Muscle of arm (tissue), 14 donors: ENCODE measurements at places on chromosomes 6 and 20. TPM values are rescaled to one million over a fixed set of nuclear protein-coding genes. Genes with fewer than 3 reads are reported as not detected.

- peak; percentile 38 for DNase-seq
These were observed 229.4 kb downstream of the ALDH8A1 start for GRCh38 chr6:134720353-134721059.

DNA sequence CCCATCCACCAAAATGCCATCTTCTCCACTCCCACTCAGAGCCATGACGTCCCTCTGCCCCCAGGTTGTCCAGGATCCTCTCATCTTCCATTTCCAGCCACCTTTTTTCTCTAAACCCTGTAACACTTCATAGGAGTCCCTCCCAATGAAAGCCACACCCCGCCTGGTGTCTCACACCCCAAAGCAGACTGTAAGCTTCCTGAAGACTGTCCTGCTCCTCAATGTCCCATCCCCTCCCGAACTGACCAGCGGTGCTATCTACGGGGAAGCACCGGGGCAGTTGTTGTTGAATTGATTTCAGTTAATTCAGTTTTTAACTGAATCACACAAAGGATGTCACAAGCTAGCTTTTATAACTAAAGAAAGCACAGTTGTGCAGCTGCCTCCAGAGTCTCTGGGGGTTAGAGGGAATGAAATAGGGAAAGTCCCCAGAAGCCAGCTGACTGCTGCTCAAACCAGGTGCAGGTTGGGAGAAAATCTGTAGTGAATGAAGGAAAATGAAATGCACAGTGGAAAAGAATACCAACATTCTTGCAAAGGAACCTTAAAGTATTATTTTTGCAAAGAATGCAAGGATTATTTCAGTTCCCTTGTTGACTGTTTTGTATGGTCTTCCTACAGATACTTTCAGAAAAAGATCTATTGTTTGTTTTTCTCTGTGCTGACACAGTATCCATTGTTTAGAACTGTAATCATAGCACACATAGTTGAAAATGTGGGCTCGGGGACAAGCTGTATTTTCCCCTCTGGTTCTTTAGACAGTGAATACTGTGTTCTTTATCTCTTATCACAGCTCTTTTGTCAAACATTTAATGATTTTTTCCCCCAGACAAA is 222.6 kb upstream of the QKI start:
- peak; percentile 69 for DNase-seq

- DNase-seq: no peak
These were observed 36.5 kb upstream of the CST7 start for GRCh38 chr20:24912397-24913075.

- no peak for DNase-seq
These were observed 44.8 kb downstream of the ATRN start for GRCh38 chr20:3515379-3516170.

GRCh38 chr6:90425161-90425641 is 128.6 kb upstream of the BACH2 start:
- no peak for DNase-seq

GRCh38 chr20:40393197-40394079 is 295.6 kb downstream of the MAFB start:
- DNase-seq: no peak

DNA sequence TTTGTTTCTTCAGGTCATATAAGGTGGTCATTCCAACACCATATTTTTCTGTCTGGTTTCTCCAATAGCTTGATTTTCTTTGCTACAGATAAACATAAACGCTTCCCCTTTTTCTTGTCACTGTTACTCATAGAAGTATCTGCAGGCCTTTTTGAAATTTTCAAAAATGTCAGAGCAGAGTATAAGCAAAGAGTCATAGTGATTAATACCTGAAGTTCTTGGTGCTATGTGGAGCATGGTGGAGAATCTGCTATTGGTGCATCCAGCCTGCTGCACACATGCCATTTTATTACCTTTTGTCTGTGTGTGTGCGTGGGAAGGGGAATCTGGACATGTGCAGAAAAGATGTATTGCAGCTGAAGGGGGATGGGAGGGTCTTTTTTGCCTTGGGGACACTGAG is 19.7 kb downstream of the STX11 start:
- DNase-seq: no peak

PHACTR3 gene
- polyA plus RNA-seq: 22.4 TPM

HSP90AB1 gene
- 919 TPM for polyA plus RNA-seq

CDH4 gene
- 0.97 TPM for polyA plus RNA-seq

DNA sequence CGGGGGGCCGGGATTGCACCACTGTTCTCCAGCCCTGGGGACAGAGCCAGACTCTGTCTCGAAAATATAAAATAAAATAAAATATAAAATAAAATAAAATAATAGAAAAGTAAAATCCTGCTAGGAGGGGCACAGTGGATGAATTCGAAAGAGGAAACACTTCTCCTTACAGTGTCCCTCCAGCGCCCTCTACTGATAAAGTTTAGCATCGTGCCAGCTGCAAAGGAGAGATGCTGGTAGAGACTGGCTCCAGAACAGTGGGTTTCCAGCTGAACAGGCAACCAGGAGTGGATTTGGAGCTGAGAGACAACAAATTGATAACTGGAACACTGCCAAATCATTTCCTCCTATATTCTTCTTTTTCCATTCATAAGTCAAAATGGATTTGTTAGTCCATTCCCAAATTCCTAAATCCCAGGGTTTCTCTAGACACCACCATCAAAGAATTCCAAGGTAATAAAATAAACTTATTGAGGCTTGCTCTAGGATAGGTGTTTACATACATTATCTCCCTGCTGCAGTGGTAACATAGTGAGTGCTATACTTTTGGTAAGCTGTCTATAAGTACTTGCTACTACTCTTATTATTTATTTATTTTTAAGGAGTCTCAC is 31.7 kb upstream of the TBPL1 start:
- DNase-seq: peak; percentile 75

DNA sequence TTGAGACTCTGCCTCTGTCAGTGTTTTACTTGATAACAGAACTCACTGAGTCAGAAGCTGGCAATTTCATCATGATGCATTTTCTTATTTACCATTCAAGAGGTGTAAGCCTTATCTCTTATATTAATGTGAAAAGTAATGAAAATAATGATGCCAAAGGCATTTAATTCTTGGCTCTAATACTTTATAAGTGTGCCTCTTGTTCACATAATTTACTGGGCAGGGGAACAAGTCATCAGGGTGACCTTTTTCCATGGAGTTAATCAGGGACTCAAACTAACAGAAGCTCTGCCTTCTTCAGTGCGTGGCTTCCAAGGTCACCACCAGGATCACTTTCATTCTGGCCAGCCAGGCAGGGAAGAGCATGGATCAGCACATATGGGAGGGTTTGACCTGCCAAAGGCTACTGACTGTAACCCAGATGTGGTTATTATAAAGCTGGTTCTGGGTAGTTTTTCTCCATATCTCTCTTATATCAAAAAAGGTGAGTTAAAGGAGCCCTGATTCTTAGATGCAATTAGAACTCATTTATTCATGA is 5.2 kb upstream of the PLCB1 start:
- DNase-seq: no peak

GJA1 gene
- 67.2 TPM for polyA plus RNA-seq

GRCh38 chr6:148217921-148218320 is 124.7 kb upstream of the SASH1 start:
- DNase-seq: no peak

JPH2 gene
- polyA plus RNA-seq: 87.6 TPM

GRCh38 chr20:55258559-55258958 is 746.8 kb downstream of the CBLN4 start:
- no peak for DNase-seq

GRCh38 chr6:29507319-29507718 is 19.6 kb upstream of the MAS1L start:
- no peak for DNase-seq

DNA sequence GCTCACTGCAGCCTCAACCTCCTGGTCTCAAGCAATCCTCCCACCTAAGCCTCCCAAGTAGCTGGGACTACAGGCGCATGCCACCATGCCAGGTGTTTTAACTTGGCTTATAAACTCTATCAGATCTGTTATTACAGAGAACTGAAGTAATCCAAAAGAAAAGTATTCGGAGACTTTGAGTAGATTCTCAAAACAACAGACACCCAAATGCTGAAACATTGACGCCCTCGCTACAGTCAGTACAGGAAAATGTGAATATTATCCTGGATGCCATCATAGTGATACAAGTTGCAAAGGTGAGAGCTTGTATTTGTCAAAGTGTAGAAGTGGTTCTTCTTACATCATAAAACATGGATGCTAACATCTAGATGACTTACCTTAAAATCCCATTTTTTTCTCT is 108.7 kb upstream of the EDN1 start:
- DNase-seq: no peak

PKIG gene
- 51.9 TPM for polyA plus RNA-seq

CCM2L gene
- 5.4 TPM for polyA plus RNA-seq

GRCh38 chr6:46749731-46750130 is 3.0 kb downstream of the ANKRD66 start:
- DNase-seq: no peak

DNA sequence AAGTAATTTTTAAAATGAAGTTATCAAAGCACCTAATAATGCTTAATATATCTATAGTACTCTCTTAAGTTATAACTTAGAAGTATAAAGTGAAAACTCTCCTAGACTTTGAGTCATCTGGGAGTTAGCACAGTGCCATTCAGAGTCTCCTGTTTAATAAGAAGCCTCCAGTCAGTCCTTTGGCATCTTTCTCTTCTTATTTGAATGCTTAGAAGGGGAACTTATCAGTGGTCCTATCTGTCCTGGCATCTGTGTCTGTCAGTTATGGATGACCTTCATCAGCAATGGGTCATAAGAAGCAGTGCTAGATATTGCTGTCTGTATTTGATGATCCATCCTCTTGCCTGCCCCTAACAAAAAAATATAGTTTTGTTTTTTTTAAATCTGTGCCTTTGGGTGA is 15.2 kb downstream of the TMEM200A start:
- DNase-seq: no peak

GSTA3 gene
- not detected for polyA plus RNA-seq

DNA sequence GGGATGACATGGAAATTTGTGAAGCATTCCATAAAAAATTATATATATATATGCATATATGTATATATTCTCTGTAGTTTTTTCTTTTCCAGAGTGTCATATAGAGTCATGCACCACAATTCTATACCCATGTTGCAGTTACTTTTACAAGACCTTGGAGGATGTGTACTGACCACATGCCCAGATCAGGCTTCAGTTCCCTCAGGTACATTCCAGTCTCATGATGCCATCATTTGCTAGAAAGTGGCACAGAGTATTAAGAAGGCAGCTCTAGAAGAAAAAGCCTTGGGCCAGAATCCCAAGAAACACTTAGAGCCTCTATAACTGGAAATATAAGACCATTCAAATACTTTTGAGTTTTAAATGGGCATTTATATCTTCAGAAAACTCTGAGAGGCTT is 685.5 kb upstream of the FLRT3 start:
- no peak for DNase-seq

DNA sequence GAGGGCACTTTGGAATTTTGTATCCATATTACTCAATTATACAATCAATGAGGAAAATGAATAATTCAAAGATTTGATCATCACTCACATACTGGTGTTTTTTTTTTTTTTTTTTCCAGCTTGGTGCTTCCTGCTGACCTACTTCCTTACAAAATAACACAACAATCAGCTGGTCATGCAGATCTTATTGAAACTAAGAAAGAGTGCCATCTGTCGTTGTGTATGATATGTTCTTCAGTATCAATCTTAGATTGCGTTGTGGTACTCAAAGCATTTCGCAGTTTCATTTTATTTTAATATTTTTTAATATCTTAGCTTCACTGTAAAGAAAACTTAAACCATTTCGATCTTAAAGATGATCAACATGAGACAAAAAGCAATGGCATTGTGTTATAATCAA is 155.6 kb downstream of the OGFRL1 start:
- no peak for DNase-seq

NKAPL gene
- polyA plus RNA-seq: 1.0 TPM

NKX2-4 gene
- not detected for polyA plus RNA-seq

GRCh38 chr6:110329714-110330436 is 28.3 kb downstream of the METTL24 start:
- DNase-seq: no peak

DNA sequence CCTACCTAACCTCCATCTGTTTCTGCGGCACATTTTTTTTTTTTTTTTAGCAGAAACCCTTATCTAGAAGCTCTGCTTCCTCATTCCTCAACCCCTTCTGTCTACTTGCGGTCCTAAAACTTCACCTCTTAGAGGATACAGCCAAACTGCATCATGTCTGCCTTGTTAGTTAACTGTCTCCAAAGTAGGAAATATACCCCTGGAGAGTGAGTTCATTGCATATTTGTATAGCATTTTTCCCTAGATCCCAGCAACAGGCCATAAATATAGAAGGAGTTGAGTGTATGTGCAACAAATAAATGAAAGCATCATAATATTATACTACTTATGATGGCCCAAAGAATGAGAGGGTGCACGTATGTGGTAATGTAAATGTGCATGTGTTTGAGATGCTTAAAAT is 1288.6 kb upstream of the GJE1 start:
- DNase-seq: no peak

PRPH2 gene
- 5.5 TPM for polyA plus RNA-seq

- DNase-seq: no peak
These were observed 110.9 kb downstream of the GMDS start for GRCh38 chr6:2134554-2134953.

GRCh38 chr6:26065952-26066380 is 21.3 kb upstream of the HFE start:
- DNase-seq: peak; percentile 73

DNA sequence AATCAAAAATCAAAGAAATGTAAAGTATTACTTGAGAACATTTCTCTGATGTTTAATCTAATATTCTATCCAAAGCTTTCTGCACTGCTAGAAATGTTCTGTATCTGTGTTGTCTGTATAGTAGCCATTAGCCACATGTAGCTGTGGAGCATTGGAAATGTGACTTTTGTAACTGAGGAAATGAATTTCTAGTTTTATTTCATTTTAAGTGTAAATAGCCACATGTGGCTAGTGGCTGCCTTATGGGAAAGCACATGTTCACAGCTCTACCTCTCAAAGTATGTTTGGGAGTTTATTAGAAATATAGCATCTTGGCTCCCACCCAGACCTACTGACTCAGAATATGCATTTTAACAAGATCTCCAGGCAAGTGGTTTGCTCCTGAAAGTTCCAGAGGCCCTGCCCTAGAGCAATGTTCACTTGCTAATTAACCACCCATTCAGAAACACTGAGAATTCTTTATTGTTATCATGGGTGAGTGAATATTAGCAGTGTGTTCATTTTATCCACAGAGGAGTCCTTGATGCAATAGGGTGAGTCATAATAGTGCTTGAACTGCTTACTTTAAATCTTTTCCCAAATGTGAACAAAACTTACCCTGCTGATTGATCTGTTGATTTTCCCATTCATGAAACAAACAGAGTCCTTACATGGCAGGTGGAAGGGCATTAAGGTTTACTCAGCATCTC is 282.7 kb downstream of the PLCB1 start:
- DNase-seq: no peak
